NCI-H1694 (cell line): ENCODE measurements at places on chromosomes 12 and 14.

- no peak for DNase-seq
Measured at GRCh38 chr12:62631471-62632410, 165.1 kb downstream of the MON2 start.

DNA sequence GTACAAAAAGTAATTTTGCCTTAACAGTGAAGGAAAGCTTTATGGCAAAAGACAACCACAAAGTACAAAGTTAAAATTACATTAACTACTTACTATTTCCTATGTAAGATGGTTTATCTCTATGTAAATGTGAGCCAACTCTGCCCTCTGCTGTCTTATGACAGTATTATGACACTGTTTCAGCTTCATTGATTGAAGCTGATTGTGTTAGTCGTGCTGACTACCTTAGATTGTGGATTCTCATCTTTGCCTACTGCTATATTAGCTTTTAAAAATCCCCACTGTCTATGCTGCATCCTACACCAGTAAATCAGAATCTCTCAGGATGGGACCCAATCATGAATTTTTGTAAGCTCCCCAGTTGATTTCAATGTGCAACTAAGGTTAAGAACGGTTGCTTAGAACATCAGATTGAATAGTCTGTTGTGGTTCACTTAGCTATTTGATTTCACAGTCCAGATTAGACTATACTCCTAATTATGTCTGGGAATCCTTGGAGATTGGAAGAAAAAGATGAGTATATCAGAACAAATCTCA, 12.2 kb upstream of the SPTB start:
- DNase-seq: peak; percentile 91

- no peak for DNase-seq
Measured at GRCh38 chr12:124743479-124744272, 120.0 kb downstream of the SCARB1 start.

DNA sequence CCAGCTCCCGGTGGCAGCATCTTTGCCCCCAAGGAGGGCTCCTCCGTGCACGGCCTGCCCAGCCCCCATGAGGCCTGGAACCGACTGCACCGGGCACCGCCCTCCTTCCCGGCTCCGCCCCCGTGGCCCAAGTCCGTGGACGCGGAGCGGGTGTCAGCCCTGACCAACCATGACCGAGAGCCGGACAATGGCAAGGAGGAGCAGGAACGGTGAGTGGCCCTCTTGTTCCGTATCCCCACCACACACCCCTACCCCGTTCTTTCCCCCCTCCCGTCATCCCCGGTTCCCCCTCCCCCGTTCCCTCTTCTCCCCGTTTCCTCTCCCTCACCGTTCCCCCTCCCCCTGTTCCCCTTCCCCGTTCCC, 28.3 kb downstream of the LRCOL1 start:
- DNase-seq: no peak

- no peak for DNase-seq
Measured at GRCh38 chr14:101109981-101110728, 206.6 kb upstream of the RTL1 start.

- DNase-seq: no peak
Measured at GRCh38 chr12:94732367-94732990, 82.1 kb upstream of the TMCC3 start.

GRCh38 chr12:19388131-19388549, 51.2 kb upstream of the AEBP2 start:
- no peak for DNase-seq

GRCh38 chr12:121334513-121335343, 17.5 kb downstream of the ANAPC5 start:
- DNase-seq: peak; percentile 77

GRCh38 chr14:67541448-67542387, 8.6 kb downstream of the PLEKHH1 start:
- DNase-seq: no peak

DNA sequence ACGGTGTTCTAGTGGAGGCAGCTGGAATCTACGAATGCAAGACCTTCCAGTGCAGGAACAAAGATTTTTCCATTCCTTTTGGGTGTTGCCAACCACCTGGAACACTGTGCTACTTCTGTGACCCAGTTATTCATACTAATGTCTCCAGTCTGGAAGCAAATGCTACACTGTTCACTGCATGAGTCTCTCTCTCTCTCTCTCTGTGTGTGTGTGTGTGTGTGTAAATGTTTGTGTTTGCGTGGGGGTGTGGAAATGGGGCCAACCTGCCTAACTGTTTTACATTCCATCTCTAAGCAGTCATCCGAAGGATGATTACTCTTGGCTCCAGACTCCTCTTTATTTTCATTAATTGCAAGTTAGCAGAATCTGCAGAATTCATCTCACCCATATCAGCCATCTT, 29.9 kb upstream of the YBX3 start:
- DNase-seq: no peak

- DNase-seq: peak; percentile 35
Measured at GRCh38 chr12:71594214-71594948, 69.3 kb downstream of the ZFC3H1 start.

DNA sequence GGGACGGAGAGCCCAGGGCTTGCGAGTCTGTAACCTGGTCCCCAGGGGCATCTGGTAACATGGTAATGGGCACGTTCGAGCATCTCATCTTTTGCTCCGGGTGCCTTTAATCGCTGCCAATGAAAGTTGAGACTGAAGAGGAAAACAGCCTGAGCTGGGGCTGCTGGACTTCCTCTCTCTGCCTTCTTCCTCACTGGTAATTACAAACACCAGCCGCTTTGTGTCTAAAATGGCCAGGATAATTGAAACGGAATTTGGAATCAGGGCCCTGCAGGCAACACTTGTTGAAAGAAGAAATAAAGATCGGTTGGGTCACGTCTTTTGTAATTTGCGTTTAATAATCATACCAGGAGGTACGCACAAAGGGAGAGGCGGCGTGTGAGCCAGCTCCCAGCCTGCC, 51.5 kb upstream of the GPATCH2L start:
- no peak for DNase-seq

GRCh38 chr12:26119391-26119989, 5.3 kb downstream of the BHLHE41 start:
- DNase-seq: no peak

DNA sequence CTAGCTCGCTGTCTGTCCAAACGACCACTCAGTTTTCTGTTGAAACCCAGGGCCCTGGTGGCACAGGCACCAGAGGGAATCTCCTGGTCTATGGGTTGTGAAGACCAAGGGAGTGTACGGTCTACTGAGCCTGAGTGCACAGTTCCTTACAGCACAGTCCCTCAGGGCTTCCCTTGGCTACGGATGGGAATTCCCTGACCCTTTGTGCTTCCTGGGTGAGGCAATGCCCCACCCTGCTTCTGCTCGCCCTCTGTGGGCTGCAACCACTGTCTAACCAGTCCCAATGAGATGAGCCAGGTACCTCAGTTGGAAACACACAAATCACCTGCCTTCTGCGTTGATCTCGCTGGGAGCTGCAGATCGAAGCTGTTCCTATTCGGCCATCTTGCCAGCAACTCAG, 22.6 kb downstream of the GPHN start:
- no peak for DNase-seq

GRCh38 chr12:129075460-129076208, 222.4 kb downstream of the GLT1D1 start:
- DNase-seq: no peak

DNA sequence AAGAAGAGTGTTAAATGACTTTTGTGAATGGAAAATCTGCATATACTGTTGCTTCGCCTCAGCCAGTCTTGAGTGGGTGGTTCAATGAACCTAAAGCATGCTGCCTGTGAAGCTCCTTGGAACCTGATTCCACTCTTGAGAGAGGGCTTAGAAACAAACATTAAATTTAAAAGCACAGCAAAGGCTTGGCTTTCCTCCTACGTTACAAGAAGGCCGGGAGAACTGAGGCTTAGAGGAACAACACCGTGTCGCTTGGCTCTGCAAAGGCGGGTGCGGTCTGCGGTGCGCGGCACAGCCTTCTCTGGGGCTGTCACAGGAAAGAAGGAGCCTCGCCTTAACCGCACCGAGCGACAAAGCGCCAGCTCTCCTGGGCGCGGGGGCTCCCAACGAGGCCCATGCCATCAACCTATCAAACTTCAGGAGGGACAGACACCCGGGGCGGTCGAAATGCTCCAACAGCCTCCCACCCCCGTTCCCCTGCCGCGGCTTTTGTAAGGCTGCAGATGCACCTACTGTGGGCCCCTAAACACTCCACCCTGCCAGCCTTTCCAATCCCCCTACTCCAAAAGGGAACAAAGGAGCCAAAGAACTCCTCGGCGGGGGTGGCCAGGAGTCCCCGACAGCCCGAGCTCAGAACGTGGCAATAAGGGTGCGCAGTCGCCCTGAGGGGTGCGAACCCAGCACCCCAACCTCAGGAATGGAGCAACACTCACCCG, 729 bp downstream of the OSBPL8 start:
- DNase-seq: no peak

DNA sequence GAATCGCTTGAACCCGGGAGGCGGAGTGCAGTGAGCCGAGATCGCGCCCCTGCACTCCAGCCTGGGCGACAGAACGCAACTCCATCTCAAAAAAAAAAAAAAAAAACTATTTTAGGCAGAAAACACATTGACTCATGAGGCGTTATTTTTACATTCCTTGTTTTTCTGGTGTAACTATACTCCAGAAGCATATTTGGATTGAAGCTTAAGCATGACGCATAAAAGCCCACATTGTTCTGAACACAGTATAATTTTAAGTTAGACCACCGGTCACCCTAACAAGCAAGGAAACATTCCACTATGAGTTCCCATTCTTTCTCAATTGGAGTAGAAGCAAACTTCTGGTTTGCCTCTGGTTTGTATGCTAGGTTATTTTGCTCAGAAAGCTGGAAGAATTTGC, 173.0 kb downstream of the MYRFL start:
- no peak for DNase-seq

DNA sequence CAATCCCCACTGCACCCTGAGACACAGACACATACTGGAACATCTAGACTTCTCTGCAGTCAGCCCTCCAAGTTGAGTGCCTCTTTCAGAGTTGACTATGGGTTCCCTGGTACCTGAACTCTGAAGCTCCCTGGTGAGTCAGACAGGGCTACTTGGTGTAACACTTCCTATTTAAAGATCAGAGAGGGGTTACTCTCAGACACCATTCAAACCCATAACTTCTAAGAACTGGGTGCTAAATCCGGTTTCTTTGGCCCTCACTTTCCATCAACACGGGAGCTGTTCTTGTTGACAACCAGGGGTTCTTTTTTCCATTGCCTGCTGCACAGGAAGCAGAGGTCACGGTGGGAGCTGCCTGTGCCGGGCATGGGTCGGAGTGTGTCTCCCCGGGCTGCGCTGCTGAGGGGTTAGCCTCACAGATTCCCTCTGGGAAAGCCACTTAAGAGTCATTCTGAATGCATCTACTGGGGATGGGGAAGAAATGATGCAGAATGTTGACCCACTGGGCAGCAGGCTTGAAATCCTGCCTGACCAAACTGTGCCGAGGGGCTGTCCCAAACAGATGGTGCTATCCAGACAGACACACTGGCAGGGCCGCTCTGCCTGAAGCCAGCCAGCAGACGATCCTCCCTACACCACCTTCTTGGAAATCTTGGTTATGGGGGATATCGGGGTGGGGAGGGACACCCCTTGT, 74.1 kb downstream of the PITPNM2 start:
- DNase-seq: no peak

DNA sequence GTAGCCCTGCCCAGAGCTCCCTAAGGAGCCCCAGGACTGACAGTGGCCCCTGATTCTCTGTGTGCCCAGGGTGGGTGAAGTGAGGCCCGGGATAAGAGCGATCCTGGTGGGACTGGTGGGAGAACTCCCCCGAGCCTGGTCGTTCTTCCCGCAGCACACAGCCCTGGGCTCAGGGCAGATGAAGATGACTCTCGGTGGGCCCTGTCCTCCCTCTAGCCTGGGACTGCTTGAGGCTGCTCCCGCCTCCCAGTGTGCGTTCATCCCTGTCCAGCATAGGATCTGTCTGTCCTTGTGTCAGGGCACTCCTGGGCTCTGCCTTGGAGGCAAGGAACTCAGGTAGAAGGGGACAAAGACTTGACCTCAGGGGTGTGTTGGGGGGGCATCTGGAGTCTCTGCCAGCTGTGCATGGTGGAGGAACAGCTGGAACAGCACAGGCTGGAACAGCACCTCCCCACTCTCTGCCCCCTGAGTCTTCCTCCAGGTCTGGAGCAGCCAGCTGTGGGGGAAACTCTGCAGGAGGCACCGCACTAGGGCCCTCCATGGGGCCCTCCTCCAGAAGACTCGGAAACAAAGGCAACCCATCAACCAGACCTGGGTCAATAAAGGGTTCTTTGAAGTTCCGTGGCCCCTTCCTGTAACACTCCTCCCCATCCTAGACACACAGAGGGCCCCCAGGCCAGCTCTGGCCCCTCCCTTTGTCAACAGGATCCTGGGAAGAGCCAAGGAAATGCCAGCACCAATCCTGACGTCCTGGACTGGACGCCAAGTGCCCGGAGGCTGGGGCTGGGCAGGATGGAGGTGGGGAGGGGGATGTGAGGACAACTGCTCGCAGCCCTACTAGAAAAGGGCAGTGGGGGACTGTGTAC, 15.9 kb downstream of the FAIM2 start:
- DNase-seq: no peak

DNA sequence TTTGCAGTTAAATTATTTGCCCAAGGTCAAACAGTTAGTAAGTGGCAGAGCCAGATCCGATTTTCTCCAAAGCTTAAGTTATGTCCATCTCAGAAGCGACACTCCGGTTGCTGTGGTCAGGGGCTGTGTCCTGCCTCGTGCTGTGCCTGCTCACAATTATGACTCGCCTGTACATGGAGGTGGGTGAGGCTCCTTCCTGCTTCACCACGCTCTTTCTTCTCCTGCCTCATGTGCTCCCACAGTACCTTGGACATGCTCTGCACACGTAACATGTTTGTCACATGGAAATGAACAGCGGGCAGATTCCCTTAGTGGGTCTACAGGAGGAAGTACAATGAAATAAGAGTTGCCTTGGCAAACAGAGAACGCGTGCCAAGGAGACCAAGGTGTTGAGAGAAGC, 62.2 kb upstream of the CCND2 start:
- DNase-seq: no peak
